ENCODE measurements at places on chromosomes 6 and 20.

GRCh38 chr20:58389324-58389967, 417 bp downstream of the VAPB start:
- DNase-seq, result peak; percentile 48
- peak overlapping the region; percentile 94 for H3K4me3 ChIP-seq
- peaks cover 36% of the 10 kb centered on the region for H3K4me1 ChIP-seq
- H3K36me3 ChIP-seq, result peaks cover 37% of the 10 kb centered on the region
- peak overlapping the region; percentile 97 for H3K27ac ChIP-seq

- H3K27ac ChIP-seq, result no peak overlapping the region
- no peak for DNase-seq
- H3K4me1 ChIP-seq, result no peaks in the 10 kb centered on the region
- H3K4me3 ChIP-seq, result no peak overlapping the region
- H3K27me3 ChIP-seq, result peaks cover 6% of the 10 kb centered on the region
Measured at GRCh38 chr20:53231061-53231460, 258.9 kb downstream of the TSHZ2 start.

- no peaks in the 10 kb centered on the region for H3K27me3 ChIP-seq
- no peak for DNase-seq
- peaks cover 11% of the 10 kb centered on the region for H3K4me1 ChIP-seq
- peaks cover 46% of the 10 kb centered on the region for H3K36me3 ChIP-seq
Measured at GRCh38 chr6:44951253-44951747, 376.8 kb upstream of the RUNX2 start.

DNA sequence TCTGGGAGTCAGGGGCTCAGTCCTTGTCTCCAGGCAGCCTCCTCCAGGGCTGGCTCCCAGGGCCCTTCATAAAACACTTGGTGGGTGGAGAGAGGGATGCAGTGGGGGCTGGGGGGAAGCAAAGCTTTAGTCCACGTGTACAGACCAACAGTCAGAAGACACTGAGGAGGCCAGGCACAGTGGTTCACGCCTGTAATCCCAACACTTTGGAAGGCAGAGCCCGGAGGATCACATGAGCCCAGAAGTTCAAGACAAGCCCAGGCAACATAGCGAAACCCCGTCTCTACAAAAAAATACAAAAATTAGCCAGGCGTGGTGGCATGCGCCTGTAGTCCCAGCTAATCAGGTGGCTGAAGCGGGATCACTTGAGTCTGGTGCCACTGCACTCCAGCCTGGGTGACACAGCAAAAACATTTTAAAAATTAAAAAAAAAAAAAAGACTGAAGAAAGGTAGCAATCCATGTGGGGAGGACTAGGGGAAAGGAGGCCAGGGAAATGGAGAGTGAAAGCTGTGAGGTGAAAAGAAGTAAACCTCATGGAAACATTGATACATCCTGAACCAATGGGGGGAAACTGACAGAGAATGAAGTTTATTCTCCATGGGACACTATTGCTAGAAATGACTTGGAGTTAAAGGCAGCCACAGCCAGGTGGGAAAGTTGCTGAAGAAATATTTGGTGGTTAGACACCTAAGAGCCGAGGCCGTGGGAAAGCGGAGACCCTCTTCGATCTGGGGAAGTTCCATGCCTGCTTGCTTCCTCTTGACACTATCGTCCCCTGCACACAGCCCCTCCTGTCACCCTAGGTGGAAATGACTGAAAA, 35.4 kb downstream of the PIM1 start:
- peak; percentile 70 for DNase-seq
- no peaks in the 10 kb centered on the region for H3K36me3 ChIP-seq
- H3K27ac ChIP-seq, result peak overlapping the region; percentile 89
- H3K4me1 ChIP-seq, result peaks cover 77% of the 10 kb centered on the region
- no peaks in the 10 kb centered on the region for H3K27me3 ChIP-seq
- peak overlapping the region; percentile 34 for H3K4me3 ChIP-seq

DNA sequence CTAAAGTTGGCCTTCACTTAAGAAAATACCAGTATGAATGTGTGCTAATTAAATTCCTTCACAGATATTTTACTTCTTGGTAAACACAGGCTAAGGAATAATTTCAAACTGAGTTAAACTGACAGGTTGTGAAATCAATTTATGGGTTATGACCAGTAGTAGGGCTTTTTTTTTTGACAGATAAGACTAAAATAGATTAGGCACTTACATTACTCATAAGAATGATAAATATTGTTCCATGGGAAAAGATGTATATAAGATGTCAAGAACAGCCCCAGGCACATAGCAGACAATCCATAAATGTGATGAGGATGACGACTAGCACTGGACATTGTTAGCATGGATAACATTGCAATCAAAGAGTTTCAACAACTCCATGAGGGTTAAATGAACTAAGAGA, 22.9 kb downstream of the NT5E start:
- peaks cover 10% of the 10 kb centered on the region for H3K4me1 ChIP-seq
- H3K4me3 ChIP-seq, result no peak overlapping the region
- no peaks in the 10 kb centered on the region for H3K27me3 ChIP-seq

GRCh38 chr6:41672016-41672415, 33.7 kb downstream of the MDFI start:
- H3K4me1 ChIP-seq, result no peaks in the 10 kb centered on the region
- no peaks in the 10 kb centered on the region for H3K36me3 ChIP-seq
- DNase-seq, result no peak
- H3K27ac ChIP-seq, result no peak overlapping the region
- no peak overlapping the region for H3K4me3 ChIP-seq

DNA sequence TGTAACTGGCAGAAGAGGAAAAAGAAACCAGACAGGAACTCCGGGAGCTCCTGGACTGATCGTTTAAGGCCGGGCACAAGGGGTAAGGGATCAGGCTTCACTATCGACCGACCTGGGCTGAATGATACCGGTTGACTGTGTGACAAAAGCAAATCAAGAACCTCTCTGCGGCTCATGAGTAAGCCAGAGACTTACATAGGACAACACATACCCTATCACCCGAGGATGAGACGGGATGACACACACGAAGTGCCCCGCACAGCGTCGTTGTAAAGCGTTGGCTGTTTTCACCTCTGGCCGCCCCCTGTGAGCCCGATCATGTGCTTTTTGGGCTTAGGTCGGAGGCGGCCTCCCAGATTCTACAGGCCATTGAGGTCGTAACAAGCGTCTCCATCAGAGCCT, 695 bp upstream of the TGIF2 start:
- DNase-seq, result peak; percentile 89
- peaks cover 20% of the 10 kb centered on the region for H3K36me3 ChIP-seq
- H3K4me3 ChIP-seq, result peak overlapping the region; percentile 91
- H3K27me3 ChIP-seq, result no peaks in the 10 kb centered on the region
- H3K27ac ChIP-seq, result peak overlapping the region; percentile 96

Data from activated CD8-positive, alpha-beta T cell treated with anti-CD3 and anti-CD28 coated beads for 36 hours (primary cell).